ENCODE measurements at places on chromosomes 3 and 15. TPM values are rescaled to one million over a fixed set of nuclear protein-coding genes. Genes with fewer than 3 reads are reported as not detected.

EXD1 gene
- total RNA-seq = not detected

CCDC13 gene
- total RNA-seq = 0.47 TPM

DNA sequence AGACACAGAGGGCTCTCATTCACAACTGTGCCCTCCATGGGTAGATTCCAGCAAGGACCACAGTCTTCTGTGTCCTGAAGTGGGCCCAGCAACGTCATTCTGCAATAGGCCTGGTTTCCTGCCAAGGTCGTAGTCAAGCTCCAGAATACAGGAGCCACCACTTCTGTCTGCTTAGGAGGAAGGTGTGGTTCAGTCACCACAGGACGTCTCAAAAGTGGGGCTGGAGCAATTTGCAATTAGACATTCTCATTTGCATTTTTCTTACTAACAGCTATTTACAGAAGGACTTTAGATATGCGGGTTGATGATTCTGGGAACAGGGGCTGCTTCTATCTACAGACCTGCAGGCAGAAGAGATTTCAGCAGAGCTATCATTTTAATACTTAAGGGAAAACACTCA lies 58.7 kb upstream of the MYRIP start:
- no peak for DNase-seq

DNA sequence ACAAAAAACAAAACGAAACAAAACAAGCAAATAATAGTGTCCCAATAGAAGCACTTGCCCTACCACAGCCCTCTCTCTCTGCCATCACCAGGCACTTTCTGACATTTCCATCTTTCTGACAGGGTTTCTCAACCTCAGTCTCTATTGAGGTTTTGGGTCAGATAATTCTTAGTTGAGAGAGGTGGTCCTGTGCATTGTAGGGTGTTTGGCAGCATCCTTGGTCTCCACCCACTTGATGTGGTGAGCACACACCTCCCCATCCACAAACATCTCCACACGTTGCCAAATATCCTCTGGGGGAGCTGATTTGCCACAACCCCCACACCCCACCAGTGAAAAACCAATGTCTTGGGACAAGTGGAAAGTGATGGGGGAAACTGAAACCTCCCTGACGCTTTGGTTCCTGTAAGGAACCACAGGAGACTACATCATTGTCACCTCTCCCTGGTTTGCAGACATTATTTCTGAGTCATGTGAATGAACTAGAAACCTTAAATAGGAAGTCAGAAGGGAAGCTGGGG lies 733.7 kb upstream of the CFAP20DC start:
- DNase-seq = peak; percentile 20

DNA sequence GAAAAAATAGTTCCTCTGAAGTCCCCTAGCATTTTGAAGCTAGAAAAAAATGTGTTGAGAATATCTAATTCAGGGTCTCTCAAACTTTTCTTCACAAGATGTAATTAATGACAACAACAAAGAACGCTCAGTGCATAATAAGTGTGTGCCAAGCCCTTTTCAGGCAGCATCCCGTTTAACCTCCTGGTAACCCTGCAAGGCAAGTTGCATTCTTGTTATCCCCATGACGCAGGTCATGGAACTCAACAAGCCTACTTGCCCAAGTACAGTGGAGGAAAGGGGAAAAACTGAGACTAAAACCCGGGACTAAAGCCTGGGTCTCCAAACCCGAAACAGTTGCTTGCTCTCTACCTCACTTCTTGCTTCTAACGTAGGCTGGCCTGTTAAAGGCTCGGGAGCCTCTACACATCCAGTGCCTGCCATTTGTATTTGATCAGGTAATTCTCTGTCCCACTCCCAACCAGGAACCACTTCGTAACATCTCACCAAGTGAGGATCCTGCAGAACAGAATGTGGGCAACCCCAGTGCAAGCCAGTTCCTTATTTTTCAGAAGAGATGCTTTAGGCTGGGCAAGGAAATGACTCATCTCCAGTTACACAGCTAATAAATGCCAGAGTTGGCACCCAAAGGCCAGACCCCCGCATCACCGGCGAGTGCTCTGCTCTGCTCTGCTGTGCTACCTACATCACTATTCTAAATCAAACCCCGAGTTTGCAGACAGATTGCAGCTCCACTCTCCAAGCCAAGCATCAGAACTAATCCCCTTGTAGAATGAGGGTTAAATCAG lies 28.3 kb downstream of the LMCD1 start:
- DNase-seq = no peak

Data from natural killer cell (primary cell).